ENCODE measurements at places on chromosomes 6 and 20. TPM values are rescaled to one million over a fixed set of nuclear protein-coding genes. Genes with fewer than 3 reads are reported as not detected.

PTCRA gene
- not detected for total RNA-seq

ITCH gene
- 55.6 TPM for total RNA-seq

SLC22A16 gene
- not detected for total RNA-seq

KCNK17 gene
- not detected for total RNA-seq

EPHA7 gene
- not detected for total RNA-seq

HRH3 gene
- not detected for total RNA-seq

RSPO3 gene
- not detected for total RNA-seq

SLC52A3 gene
- total RNA-seq: not detected

RTN4IP1 gene
- 6.8 TPM for total RNA-seq

OCSTAMP gene
- total RNA-seq: 0.26 TPM

ZNF391 gene
- total RNA-seq: 0.44 TPM

ANKEF1 gene
- total RNA-seq: 0.32 TPM

JARID2 gene
- 62.5 TPM for total RNA-seq

RIPPLY2 gene
- total RNA-seq: not detected

FAM83C gene
- not detected for total RNA-seq

RPL7L1 gene
- total RNA-seq: 179 TPM

FHL5 gene
- total RNA-seq: not detected

OR2B6 gene
- not detected for total RNA-seq

RFX6 gene
- total RNA-seq: not detected

Measured in activated T-helper 1 cell treated with anti-CD3 and anti-CD28 coated beads, Interleukin-12 subunit alpha, Interleukin-12 subunit beta, Interleukin-2, Interleukin-4 antibody, amounts not matched to agents 30 ng/mL and 10 ng/mL and 1 ng/mL, durations not matched to agents 14 hours and 24 hours and 36 hours (primary cell).